GM13977 (cell line): ENCODE measurements at places on chromosomes 1 and 21.

DNA sequence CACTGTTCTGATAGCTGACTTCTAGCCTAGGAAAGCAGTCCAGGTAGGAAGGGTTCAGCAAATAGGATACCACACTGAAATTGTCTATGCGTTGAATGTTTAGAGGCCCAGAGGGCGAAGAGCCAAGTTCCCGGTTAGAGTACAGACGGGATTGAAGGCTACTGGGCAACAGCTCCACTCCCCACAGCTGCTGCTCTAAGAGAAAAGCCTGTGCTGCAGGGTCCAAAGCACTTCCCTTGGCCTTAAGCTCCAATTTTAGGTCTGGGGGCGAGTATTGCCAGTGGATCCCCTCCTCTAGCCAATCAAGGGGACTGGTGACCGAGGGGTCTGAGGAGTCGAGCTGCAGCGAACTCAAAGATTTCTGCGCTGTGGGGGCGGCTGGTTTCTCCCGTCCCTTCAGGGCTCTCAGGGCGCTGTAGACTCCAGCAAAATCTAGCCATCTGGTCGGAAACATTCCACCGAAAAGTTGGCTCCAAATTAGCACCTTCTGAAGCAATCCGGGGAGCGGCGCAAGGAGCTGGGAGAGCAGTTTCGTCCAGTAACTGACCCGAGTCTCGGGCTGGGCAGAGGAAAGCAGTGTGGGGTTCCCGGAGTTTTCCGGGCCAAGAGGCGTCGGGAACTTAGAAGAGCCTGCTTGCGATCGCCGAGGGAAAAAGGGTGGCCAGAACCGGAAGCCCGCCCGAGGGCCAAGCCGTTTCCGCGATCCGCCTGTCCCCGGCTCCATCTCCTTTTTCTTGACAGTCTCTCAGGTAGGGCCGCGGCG is 748 bp downstream of the PPP1R15B start:
- peak; percentile 55 for DNase-seq

GRCh38 chr1:30302858-30303257 is 420.5 kb downstream of the MATN1 start:
- DNase-seq = no peak

DNA sequence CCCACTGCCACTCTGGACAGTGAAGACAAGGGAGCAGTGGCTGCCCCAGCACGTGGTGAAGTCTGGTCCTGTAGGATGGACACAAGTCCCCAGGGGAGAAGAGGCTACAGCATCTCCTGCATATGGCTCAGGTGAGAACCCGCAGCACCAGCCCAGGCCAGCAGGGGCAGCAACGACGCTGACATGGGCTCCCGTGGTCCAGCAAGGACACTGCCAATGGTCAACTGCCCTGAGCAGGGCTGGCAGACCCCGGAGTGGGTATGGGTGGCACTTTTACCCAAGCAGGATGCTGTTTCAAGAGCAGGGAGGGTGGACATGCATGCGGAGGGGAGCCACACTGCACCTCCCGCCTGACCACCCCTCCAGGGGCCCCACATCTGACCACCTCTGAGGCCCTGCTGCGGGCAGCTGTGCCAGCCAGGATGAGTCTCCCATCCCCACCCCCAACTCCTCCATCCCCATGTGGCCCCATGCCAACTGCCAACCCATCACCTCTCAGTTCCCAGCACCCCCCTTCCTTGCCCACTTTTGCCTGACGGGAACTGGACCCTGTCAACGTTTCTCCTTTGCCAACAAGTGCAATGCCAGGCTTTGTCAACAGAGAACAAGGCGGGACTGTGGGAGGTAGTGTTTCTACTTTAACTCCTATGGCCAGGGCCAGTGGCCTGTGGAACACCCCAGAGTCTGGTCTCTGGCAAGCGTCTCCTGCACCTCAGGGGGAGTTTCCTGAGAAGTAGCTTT is 8.6 kb downstream of the MORN1 start:
- peak; percentile 79 for DNase-seq

GRCh38 chr1:154697710-154698109 is 89.7 kb upstream of the ADAR start:
- DNase-seq = no peak

DNA sequence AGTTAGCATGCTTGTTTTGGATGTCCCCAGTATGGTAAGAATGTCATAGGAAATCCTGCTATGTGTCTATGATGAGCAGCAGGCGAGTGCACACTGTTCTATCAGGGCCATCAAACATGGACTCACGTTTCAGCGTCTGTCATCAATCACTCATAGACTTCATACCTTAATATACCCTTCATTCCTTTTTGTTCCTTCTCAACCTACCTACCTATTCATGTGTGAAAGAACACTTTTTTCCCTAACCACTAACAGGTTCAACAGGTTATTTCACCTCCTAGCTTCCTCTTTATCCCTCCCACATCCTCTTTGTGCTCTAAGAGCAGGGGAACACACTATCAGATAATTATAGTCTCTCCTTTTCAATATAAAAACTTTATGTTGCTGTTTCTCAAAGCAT is 300.6 kb downstream of the TM2D1 start:
- DNase-seq = no peak

GRCh38 chr1:156233426-156234127 is 8.4 kb upstream of the BGLAP start:
- DNase-seq = no peak

GRCh38 chr1:197606168-197606845 is 169.0 kb downstream of the DENND1B start:
- DNase-seq = no peak

GRCh38 chr1:149962736-149963135 is 26.1 kb upstream of the MTMR11 start:
- DNase-seq = no peak

DNA sequence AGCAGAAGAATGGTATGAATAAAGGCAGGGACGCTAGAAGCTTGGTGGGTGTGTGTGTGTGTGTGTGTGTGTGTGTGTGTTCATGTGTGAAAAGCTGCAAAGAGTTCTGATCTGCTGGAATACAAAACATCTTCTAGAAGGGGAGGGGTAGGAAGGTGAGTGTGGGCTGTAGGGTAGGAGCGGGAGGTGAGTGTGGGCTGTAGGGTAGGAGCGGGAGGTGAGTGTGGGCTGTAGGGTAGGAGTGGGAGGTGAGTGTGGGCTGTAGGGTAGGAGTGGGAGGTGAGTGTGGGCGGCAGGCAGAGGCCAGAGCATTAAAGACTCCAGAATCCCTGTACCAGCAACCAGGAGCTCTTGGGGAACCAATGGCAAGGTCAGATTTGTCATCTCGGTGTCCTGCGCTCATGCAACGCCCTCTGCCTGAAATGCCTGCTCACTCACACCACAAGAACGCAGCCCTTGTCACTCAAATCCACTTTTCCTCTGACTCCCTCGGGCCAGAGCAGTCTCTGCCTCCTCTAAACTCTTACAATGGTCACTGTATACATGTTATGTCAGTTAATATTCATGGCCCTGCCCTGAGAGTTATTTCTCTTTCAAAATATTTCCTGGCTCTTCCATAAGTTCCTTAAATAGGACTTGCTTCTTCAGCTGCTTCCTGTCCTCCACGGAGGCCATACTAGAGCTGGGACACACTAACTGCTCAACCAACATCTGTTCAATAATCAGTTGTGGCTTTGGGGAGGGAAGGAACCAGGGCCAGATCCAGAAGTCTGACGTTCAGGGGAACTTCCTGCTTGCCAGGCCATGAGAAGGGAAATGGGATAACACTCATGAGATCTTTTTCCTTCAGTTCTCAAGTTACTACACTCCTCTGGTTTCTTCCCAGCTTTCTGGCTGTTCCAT is 53.6 kb upstream of the ZNF644 start:
- DNase-seq = no peak

DNA sequence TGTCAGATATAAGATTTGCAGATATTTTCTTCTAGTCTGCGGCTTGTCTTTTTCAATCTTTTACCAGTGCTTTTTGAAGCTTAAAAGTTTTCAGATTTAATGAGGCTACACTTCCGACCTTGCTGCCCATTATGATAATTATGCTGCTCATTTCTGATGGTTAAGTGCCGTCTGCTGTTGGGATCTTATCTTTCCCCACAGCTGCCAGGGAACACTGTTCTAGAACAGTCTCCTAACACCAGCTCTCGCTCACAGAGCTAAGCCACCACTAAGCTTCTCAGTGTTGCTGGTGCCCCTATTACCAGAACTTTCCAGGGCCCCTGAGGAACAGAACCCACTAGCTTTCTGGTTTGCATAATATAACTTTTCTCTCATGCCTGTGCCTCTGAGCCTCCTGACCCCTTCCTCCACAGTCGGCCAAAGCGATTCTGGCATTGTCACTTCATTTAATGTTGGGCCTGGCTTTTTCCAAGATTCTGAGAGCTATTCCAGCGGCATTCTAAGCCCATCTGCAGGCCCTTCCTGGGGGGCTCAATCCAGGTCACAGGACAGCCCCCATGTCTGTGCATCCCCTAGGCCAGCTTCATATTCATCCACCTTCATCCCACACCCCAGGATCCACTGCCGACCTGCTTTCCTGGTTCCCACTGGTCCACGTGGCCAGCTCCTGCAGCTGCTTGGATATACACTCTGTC is 237.0 kb downstream of the PTPRU start:
- DNase-seq = no peak

- no peak for DNase-seq
Measured at GRCh38 chr1:10380594-10381275, 18.1 kb upstream of the PGD start.

DNA sequence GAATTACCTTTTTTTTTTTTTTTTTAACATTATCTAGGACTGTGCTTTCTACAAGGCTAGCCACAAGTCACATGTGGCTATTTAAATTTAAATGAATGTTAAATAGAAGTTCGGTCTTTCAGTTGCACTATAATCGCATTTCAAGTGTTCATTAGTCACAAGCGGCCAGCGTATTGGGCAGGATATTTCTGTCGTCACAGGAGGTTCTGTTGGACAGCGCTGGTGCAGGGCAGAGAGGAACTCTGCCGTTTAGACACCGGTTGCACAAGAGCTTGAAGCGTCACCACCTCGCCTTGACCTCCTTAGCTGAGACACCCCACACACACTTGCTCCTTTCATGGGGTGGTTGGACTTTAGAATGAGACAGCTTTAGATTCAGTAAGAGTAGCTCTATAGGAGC is 64.1 kb downstream of the BACE2 start:
- DNase-seq = no peak

GRCh38 chr21:29606613-29607012 is 307.9 kb downstream of the BACH1 start:
- no peak for DNase-seq

DNA sequence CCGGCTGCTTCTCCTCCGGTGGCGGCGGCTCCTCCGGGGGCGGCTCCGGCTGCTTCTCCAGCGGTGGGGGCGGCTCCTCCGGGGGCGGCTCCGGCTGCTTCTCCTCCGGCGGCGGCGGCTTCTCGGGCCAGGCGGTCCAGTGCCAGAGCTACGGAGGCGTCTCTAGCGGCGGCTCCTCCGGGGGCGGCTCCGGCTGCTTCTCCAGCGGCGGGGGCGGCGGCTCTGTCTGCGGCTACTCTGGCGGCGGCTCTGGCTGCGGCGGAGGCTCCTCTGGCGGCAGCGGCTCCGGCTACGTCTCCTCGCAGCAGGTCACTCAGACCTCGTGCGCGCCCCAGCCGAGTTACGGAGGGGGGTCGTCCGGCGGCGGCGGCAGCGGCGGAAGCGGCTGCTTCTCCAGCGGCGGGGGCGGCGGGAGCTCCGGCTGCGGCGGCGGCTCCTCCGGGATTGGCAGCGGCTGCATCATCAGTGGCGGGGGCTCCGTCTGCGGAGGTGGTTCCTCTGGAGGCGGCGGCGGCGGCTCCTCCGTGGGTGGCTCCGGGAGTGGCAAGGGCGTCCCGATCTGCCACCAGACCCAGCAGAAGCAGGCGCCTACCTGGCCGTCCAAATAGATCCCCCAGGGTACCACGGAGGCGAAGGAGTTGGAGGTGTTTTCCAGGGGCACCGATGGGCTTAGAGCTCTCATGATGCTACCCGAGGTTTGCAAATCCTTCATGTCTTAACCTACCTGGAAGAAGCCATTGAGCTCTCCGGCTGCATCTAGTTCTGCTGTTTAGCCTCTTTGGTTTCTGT is 2.0 kb downstream of the LORICRIN start:
- DNase-seq = peak; percentile 46

DNA sequence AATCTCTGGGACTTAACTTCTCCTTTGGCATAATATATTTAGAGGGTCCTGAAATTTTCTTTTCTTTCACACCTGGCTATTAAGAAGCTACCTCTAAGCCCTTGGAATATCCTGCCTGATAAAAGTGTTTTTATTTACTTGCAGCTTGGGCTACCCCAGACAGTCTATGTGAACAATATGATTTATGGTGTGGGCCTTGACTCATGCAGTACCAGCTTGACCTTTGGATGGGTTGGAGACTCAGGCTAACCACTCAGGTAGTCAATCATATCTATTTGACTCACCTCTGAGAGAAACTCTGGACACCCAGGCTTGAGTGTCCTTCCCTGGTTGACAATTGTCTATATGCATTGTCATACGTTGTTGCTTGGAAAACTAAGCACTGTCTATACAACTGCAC is 13.4 kb upstream of the PGBD2 start:
- DNase-seq = no peak

DNA sequence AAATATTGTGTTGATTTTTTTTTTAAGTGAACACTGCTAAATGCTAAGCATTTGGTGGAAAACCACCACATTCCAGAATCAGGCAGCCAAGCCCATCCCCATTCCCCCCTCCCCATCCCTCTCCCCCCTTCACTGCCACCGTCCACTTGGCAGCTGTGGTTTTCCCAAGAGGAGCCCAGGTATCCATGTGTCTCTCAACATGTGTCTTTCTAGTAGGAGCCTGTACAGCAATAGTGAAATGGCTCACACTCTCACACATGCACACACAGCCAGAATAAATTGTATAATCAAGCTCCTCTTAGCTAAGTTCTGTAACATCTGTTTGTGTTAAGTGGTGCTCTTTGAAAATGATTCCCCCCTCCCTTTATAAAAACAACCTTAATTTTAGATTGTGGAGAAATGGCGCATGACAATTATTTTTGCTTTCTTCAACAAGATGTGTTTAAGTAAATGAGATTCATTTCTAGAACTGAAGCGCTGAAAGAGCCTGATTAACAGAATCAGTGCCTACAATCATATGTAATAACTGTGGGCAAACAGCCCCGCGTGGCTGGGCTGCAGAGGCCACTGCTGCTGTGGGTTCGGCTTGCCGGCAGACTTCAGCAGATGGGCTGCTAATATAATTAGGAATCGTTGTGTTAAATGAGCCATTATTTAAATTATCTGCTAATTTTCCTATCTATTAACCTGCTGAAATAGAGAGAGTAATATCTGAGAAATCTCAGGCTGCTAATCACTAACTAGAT is 43.3 kb downstream of the BACE2 start:
- DNase-seq = no peak

DNA sequence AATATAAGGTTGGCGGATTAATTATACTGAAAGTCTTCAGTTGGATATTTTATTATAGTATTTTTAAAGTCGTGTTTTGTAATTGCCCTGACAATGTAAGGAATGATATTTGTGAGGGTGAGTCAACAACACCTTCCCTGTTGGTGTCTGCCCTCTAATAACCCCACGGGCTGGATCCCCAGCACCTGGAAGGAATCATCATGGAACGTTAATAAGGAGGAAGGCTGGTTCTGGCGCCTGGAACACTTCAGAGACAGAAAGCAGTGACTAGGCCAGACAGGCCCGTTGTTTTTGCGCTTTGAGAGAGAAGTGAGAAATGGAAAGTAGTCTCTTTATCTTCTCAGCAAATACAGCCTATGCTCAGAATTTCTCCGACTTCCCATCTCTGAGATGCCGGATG is 31.6 kb downstream of the TEX35 start:
- no peak for DNase-seq

- no peak for DNase-seq
Measured at GRCh38 chr21:25501996-25502665, 105.2 kb downstream of the MRPL39 start.

GRCh38 chr1:210489491-210489890 is 160.8 kb downstream of the HHAT start:
- DNase-seq = no peak

GRCh38 chr1:199399996-199400724 is 627.4 kb upstream of the NR5A2 start:
- no peak for DNase-seq

GRCh38 chr1:27496604-27497155 is 6.7 kb upstream of the WASF2 start:
- no peak for DNase-seq
